ENCODE measurements at places on chromosomes 6 and 20.

GRCh38 chr6:46849361-46849690 lies 56.1 kb downstream of the MEP1A start:
- no peak for DNase-seq

DNA sequence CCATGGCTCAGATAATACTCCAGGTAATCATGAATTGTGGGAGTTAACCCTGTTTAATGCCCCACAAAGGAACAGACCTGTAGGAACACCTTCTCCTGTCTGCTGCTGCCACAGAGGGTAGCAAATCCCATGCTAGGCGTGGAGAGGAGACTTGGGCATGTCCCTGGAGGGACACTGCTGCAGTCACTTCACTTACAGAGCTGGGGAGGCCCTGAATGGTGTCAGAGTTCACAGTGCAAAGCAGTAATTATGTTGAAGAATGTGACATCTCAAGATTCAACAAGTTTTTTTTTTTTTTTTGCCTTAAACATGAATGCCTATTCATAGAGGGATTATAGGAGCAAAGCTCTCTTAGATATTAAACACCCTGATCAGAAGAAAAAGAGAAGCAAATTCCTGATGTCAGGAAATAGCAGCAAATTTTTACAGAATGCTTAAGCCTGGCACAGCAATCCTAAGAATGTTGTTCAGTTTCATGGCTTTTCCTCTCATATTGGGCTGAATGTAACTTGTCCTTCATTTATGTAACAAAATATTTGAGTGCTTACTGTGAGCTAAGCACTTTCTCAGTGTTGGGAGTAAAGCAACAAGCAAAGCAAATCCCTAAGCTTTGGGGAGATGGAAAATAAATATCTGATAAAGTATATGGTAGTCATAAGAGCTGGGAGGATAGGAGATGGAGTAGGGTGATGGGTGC lies 45.0 kb downstream of the CARMIL1 start:
- no peak for DNase-seq

DNA sequence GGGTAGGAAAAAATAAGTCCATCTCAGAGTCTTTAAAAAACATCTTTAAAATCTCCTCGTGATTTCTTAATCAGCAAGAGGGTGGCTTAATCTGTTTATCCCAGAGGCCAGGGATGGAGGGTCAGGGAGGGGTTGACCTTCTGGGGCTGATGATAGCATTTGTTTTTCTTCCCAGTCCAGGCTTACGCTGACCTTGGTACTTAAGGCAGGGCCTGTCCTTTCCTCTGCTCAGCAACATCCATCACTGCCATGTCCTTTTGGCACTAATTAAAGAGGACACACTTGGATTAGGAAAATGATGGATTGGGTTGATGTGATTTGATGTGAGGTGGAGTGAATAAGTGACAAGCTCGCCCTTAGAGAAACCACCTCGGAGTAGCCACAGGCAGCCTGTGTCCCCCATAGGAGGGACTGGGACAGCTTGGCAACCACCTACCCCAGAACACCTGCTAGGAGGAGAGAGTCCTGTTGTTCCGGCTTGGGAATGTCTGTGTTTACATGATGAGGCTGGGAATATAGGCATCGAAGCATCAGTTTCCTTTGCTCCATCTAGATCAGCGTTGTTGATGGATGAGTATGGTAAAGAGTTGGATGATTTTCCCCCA lies 44.2 kb downstream of the PHACTR3 start:
- DNase-seq = no peak

DNA sequence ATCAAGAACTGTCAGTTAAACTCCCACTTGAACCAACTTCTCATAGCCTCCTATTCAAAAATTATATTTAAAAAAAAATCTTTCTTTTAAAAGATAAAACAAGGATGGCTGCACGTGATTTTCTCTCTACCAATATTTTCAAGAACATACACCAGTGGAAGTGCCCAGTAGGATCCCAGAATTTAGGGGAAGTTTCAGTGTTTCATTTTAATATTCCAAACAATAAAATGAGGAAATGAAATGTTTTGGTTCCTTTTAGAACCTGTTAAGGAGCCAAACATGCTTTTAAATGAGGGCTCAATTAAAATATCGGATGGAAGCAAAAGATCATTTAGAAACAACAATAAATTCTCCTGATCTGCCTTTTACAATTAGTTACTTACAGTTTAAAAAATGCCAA lies 26.4 kb upstream of the PRELID3B start:
- no peak for DNase-seq
